CD8-positive, alpha-beta memory T cell (primary cell): ENCODE measurements at places on chromosomes 2 and 18.

DNA sequence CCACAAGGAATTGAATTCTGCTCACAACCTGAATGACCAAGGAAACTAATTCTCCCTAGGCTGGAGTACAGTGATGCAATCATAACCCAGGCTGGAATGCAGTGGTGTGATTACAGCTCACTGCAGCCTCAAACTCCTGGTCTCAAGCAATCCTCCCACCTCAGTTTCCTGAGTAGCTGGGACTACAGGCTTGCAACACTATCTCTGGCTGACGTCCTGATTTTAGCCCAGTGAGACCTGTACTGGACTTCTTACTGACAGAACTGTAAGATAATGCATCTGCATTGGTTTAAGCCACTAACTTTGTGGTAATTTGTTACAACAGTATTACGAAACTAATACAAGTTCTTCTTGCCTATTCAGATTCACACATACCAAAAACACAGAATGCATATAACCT is 9.5 kb upstream of the KDSR start:
- DNase-seq = no peak

- DNase-seq = no peak
Observed at GRCh38 chr2:108911807-108912628, 77.0 kb downstream of the EDAR start.

DNA sequence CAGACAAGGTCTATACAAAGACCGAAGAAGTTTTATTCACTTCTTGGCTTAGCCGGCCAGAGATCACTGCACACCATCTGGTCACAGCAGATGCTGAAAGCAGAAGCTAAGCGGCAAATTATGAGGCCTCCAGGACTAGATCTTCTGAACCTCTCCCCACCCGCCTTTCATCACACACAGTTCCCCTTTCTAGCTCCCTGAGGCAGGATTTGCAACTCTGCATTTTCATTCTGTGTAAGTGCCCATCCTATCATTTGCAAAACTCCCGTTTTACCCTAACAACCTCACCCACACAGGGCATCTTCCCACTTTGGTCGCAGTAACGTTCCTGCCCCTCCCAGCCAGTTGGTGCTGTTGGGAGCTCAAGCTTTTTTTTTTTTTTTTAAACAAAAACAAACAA is 3.1 kb upstream of the MOB1A start:
- DNase-seq = no peak

DNA sequence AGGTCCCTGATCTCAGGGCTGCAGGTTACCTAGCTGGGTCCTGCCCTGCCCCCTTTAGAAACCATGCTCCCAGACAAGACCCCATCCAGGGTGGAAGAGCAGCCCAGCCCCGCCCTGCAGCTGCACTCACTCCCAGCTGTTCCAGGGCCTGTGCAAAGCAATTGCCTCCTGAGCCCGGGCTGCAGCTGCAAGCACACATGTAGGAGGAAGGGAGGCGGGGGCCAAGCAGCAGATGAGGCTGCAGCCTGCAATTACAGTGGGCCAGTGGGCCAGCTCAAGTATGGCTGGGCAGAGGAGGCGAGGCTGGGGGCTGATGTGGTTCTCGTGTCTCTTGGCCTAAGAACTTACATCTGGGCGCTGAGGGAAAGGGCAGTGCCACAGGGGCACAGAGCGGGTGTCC is 65.4 kb upstream of the TUBA3E start:
- no peak for DNase-seq

- DNase-seq = no peak
Observed at GRCh38 chr2:54952425-54952824, 97.8 kb downstream of the RTN4 start.

GRCh38 chr2:96464651-96465050 is 40.5 kb downstream of the NEURL3 start:
- no peak for DNase-seq

- no peak for DNase-seq
Observed at GRCh38 chr18:60664736-60665135, 292.2 kb upstream of the MC4R start.

DNA sequence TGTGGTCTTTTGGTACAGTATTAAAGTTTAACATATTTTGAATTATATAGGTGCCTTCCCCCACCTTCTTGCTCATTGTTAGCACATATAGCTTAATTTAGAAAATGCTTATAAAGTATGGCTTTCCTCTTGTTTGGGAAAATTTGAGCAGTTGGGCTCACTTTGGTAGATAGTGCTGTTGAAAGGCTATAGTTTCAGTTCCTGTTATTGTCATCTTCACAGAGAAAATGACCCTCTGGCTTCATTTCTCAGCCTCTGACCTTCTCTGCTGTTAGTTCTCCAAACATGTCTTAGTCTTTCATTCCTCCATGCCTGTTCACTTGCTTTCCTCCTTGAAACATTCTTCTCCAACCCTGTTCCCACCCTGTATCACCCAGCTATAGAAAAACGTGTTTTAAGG is 200.6 kb downstream of the WDR7 start:
- DNase-seq = no peak

DNA sequence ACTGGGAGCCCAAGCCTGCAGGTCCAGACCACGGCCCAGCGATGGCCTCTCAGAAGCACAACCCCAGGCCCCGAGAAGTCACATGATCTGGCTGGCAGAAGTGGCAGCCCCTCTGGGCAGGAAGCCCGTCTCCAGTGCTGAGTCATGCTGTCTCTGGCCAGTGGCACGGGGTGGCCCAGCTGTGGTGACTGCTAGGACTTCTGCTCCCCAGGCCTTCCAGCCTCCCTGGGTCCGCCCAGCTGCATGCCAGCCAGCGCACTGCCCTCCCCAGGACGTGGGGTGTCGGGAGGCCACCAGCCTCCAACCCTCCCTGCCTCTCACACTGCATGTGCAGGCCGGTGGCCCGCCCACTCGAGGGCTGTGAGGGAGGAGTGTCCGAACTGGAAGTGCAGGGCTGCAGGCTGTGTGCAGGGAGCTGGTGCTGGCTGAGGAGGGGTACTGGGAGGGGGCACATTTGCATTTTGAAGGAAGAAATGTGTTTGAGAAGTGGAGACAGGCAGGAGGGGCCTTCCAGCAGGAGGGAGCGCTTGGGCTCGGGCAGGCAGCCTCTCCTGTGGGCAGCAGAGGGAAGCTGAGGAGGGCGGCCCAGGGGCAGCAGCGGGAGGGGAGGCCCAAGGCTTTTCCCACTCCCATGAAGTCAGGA is 17.0 kb upstream of the HPCAL1 start:
- DNase-seq = no peak

DNA sequence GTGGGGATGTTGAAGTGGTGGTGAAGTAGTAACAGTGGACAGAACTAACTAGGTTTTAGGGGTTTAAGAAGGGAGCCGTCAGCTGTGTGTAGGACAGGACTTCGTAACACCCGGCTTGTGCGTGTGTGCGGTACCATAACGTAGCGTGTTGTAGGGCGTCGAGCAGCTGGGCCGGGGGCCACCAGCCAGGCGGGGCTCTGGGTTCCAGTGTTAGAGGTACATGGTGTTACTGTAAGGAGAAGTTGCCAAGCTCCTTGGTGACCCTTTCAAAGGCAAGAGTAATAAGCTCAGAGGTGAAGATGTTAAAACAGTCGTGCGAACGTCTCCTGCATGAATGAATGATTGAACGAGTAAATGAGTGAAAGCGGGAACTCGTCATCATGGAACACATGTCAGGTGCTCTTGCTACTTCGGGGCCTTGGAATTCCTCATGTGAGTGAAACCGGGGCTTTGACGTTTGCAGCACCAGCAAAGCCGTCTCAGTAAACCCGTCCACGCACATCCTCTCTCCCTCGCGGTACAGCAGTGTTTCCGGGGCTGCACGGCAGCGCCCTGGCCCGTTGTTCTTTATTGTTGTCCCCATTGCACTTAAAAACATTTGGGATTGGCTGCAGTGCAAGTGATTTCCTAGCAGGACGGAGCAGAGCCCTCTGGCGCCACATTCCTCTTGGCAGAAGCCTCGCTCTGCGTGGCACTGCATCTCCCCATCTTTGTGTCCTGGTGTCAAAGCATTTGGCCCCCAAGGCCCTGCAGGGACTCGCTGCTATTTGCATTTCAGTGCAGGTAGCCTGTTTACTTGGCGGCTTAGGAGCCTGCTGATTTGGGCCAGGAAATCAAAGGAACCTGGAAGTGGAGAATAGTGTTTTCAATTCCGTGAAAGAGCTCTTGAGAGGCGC is 115.0 kb downstream of the GBX2 start:
- DNase-seq = no peak

GRCh38 chr18:13284330-13285027 is 65.9 kb downstream of the LDLRAD4 start:
- DNase-seq = no peak

DNA sequence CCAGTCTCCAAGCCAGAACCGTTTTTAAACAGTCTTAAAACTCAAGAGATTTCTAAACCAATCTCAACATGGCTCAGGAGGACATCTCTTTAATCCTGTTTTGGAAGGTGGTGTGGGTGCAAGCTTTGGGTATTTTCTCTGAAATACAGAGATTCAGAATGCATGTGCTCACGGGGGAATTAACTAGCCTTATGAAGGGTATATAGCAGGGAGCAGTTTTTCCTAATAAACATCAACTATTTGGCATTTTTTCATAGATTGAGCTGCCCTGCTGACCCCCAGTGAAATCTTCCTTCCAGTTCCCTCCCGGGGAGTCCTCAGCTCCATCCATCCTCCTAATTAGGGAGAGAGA is 122.6 kb downstream of the SMAD7 start:
- DNase-seq = no peak

GRCh38 chr2:161384864-161385263 is 31.2 kb upstream of the TBR1 start:
- peak; percentile 30 for DNase-seq

GRCh38 chr2:25410370-25410769 is 68.6 kb upstream of the DNMT3A start:
- DNase-seq = no peak

- no peak for DNase-seq
Observed at GRCh38 chr2:213261715-213262114, 22.5 kb upstream of the SPAG16 start.

GRCh38 chr2:144583741-144584453 is 64.0 kb upstream of the ZEB2 start:
- no peak for DNase-seq

GRCh38 chr2:240638512-240639160 is 13.4 kb downstream of the GPR35 start:
- no peak for DNase-seq

DNA sequence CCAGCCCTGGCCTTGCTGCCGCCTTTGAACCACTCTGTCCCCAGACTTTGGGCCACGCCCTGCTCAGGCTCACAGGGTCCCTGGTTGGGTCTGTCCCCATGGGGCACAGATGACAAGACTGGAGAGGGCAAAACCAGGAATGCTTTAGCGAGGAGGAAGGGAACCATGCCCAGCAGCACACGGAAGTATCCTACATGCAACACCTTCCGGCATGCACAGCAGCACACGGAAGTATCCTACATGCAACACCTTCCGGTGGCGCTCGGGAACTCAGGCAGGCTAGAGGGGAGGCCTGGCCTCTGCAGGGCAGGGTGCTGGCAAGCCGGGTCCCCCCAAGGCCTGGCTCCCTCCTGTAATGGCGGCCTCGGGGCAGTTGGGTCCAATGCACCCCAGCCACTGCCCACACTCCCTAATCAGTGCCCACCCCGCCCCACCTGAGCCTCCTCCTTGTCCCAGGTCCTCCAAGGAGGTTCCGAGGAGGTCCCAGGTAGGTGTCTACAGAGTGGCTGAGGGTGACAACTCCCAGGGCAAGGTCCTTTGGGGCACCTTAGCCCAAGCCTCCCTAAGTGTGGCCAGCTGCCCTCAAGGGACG is 33.6 kb upstream of the SNED1 start:
- no peak for DNase-seq

DNA sequence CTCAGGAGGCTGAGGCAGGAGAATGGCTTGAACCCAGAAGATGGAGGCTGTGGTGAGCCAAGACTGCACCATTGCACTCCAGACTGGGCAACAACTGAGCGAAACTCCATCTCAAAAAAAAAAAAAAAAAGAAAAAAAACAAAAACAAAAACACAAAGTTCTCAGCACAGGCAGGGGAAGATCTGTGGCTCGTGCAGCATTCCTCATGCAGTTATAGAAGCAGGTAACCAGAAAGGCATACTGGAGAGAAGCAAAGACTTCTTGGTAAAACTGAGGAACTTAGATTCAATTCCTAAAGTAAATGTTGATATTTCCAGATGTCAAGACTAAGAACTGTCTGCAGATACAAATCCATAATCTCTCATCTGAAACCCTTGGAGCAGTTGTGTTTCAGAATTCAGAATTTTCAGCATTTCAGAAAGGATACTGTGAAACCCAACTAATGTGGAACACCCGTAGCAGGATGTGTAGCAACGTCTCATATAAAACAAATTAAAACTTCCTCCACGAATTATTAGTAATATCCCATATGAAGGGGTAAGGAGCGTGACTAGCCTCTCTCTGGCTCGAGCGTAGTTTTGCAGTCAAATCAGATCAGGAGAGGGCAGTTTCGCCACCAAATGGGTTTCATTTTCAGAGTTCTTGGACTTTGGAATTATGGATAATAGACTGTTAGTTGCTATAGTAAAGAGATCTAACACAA is 13.2 kb upstream of the SLC25A52 start:
- DNase-seq = no peak

GRCh38 chr2:96174251-96175144 is 29.3 kb upstream of the DUSP2 start:
- peak; percentile 75 for DNase-seq
